ENCODE measurements at places on chromosomes 16 and 17.

- no peak for DNase-seq
These were observed 104.3 kb upstream of the FOXF1 start for GRCh38 chr16:86406056-86406455.

- no peak for DNase-seq
These were observed 220.8 kb upstream of the TNRC6C start for GRCh38 chr17:77737442-77738265.

GRCh38 chr17:55641676-55642081, 81.0 kb downstream of the TMEM100 start:
- DNase-seq: peak; percentile 9

DNA sequence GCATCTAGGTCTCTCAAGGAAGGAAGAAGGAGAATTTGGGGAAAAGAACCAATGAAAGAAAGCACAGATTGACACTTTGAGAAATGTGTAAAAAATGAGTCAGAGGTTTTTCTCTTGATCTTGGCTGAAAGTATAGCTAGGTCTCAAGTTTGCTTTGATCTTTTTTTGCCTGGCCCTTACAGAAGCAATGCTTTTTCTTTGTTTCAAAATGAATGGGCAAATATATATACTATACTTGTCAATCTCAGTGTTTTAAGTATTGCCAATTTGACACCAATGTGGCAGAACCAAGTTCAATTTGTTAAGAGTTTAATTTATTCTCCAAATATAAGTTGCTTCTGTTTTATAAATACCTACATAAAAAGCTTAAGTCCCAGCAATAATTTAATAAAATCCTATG, 119.6 kb downstream of the PPM1E start:
- no peak for DNase-seq

GRCh38 chr17:61354895-61355874, 44.5 kb upstream of the TBX2 start:
- no peak for DNase-seq

DNA sequence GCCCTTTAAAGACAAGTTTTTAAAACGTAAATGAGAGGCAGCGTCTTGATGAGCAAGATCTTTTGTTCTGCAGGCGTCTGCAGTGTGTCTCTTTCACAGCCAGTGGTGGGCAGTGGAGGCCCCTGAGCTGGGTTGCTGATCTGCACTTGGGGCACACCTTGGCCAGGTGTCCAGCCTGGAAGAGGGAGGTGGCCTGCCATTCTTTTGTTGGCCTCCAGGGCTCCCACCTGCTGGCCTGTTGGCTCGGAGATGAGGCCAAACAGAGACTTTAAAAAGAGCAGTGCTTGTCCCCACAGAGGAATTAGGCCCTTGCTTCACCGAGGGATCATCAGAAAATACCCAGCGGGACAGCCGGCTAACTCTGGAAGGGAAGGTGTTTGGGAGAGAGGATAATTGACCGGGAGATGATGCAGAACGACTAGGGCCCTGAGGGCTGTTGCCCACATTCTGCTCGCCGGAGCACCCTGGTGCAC, 145.9 kb upstream of the PLCG2 start:
- DNase-seq: no peak

DNA sequence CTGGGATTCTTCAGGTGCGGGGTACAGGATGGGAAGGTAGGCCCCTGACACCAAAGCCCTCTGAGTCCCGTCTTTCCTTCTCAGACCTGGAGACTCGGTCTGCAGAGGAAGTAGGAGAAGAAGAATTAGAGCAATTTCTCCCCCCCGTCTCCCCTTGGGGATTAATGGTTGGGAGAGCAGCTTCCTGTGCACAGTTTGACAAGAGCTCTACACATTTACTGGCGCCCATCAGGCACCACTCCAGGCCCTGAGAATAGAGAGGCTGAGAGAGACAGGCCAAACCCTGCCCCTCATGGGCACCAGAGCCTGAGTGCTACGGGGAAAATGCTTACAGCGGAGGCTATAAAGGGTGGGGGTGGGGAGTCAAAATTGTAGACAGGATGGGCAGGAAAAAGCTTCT, 3.5 kb upstream of the C16orf74 start:
- no peak for DNase-seq

GRCh38 chr16:87003414-87003755, 313.8 kb downstream of the C16orf95 start:
- no peak for DNase-seq

DNA sequence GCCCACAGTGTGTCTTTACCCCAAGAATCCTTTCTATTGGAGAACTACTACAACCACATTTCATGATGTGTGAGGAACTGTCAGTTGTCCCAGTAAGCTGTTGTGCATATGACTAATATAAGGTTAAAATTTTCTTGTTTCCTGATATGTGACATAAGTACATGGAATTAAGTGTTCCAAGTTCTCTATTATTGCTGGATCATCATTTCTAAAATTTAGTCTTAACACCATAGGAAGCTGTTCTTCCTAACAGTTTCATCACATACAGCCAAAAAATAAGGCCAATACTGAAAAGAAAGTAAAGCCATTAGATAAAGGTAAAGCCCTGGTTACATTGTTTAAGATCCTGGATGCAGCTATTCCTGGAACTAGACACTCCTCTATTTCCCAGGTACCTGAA, 620.9 kb upstream of the CDH8 start:
- DNase-seq: no peak

DNA sequence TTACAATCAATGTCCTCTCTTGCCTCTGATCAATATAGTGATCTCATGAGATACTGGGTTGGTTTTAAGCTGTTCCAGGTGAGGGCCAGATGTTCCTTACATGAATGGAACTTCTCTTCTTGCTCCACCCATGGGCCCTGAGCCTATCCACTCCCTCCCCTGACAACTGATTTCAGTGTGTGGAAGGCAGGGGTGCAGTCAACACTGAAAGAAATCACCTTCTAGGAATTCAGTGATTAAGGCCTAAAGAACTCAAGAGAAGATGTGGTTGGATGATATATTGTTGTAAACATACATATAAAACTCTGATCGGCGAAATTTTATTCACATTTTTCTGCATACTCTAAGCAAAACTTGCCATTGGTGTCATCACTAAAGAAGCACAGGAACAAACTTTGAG, 6.7 kb upstream of the GOSR2 start:
- no peak for DNase-seq

Measured in substantia nigra (tissue), 51 donors.